IPS-NIHi11 (cell line): ENCODE measurements at places on chromosomes 11 and 22.

GRCh38 chr11:100816823-100817222 lies 129.7 kb downstream of the ARHGAP42 start:
- no peak for DNase-seq

DNA sequence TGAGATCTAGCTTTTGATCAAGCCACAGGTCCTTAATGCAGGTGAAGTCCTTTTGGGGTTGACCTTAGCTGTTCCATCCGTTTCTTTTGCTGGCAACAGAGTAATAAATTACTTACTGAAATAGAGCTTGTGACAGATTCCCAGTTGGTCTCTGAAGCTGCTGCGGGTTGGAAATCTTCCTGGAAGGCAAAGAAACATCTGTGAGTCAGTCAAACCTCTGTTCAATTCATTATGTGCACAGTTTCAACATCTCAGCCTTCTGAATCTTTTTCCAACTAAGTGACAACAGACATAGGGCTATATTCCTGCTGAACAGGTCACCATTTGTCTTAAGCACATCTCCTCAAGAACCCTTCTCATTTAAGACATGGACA lies 88.9 kb upstream of the DDI1 start:
- no peak for DNase-seq

- no peak for DNase-seq
Measured at GRCh38 chr11:10181811-10182210, 112.2 kb downstream of the SBF2 start.

DNA sequence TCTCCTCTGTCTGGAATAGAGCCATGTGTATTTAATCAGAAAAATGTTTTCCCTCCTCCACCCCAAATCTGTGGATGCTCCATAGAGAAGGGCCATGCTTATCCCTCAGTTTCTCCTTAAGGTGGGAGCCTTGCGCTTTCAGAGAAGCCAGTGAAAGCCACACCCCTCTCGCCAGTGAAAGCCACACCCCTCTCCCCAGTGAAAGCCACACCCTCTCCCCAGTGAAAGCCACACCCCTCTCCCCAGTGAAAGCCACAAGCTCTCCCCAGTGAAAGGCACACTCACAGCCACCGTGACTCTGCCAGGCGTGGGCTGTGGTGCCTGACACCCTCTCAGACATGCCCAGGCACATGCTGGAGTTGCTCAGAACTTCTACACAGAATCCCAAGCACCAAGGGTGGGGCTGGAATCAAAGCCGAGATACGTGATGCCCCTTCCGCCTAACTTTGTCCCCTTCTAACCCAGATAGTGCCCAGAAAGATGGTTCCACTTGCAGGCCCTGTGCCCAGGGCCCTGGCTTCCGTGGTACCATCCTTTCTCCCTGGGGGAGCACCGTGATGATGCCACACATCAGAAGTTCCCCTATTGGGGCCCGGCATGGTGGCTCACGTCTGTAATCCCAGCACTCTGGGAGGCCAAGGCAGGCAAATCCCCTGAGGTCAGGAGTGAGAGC lies 16.5 kb upstream of the PRR5 start:
- peak; percentile 55 for DNase-seq

DNA sequence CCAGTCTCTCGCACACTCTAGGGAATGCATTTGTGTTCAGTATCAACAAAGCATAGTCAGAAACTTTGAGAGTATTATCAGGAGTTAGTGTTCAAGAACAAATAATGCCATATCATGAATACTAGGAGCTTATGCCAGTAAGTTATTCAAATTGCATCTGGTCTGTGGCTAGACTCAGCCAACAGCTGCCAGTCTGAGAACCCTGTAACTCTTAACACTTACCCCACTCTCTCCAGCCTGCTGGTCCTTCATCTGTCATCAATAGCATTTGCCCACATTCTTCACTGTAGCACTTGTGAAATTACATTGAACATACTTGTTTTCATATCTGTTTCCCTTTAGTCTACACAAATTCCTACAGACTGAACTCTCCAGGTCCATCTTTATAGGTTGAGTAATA lies 1157.5 kb upstream of the RAG2 start:
- no peak for DNase-seq

DNA sequence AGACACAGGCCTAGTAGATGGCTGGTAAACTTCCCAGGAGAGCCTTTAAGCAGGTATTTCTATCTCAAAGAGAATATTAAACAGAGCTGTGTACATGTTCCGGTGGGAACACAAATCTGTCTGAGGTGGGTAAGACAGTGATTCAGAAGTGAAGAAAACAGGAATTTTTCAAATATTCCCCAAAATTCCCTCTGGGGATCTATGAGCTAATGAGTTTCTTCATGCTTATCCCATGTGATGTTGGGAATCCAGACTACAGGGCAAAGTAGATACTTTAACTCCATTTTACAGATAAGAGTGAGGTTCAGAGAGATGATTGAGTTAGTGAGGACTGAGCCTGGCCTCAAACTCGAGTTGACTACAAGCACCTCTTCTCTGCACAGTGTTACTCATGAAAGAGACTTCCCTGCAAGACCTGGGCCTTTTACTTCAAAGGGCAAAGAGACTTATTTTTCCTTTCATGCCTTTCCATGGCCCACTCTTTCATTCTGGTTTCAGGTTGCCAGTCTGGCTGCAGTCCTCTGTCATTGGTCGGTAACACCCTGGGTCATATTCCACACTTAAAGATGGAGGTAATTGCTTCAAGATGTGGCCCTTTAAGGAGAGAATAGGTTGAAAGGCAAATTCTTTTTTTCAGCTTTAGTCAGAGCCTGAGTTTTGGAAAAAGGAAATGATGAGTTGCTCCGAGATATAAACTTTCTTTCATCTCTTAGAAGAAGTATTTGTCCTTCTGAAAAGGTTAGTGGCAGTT lies 70.1 kb downstream of the CYB5R2 start:
- DNase-seq: no peak

GRCh38 chr11:89181111-89181510 lies 3.4 kb downstream of the TYR start:
- no peak for DNase-seq

- no peak for DNase-seq
Measured at GRCh38 chr11:57167125-57167846, 14.5 kb upstream of the LRRC55 start.

DNA sequence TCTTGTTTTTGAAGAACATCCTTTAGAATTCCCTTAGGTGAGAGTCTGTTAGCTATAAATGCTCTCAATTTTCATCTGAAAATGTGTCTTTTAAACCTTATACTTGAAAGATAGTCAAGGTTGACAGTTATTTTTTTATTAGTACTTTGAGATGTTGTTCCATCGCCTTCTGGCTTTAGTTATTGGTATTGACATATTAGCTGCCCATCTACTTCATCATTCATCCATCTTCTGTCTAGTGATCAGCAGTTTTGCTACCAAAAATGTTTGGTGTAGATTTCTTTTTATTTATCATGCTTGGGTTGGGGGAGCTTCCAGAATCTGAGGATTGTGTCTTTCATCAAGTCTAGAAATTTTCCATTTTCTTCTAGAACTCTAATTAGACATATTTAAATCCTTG lies 3.3 kb upstream of the CD6 start:
- no peak for DNase-seq

GRCh38 chr11:6326985-6327384 lies 6.7 kb upstream of the CAVIN3 start:
- DNase-seq: no peak

DNA sequence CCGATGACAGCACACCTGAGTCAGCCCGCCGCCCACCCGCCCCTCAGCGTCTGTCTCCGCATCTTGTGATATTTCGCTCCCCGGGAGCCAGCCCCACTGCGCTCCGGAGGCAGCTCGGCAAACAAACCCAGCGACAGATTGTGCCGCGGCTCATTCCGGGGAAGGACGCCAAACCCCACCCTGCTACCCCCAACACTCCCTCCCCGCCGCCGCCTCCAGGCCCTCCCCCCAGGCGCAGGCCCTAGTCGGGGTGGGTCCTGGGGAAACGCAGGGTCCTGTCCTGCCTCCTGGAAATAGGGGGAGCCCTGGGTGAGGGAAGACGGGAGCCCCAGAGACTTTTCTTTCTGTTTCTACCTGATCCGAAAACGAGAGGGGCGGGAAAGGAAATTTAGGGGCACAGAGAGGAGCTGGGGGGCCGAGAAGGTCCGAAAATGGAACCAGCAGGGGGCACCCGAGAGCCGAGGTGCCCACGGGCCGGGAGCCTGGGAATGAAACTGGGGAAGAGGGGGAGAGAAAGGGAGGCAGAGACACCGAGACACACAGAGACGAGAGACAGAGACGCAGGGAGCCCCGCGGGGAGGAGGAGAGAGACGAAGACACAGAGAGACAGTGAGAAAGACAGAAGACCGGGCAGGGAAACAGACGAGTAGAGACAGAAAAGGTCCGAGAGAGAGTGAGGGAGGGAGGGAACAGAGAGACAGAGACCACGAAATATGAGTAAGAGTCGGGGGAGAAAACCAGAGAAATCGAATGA lies 1.7 kb upstream of the RTN4RL2 start:
- peak; percentile 65 for DNase-seq

DNA sequence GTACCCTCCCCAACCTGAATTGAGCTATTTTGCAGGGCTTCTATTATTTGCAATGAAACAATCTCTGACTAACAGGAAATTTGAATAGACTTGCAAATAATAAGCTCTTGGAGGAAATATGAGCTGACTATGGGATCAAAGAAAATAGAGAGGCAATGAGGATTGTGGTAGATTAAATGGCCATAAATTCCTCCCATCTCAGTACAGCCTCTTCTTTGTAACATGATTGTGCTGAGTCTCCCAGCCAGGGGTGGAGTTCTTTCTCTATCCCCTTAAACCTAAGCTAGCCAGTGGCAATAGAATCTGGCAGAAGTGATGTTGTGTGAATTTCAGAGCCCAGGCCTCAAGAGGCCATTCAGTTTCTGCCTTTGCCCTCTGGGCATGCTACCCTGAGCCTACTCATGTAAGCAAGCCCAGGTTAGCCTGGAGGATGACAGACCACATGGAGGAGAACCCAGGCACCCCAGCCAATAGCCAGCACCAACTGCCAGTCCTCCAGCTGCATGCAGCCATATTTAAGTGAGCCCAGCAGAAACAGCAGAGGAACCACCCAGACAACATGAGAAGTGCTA lies 86.8 kb upstream of the TP53I11 start:
- no peak for DNase-seq

DNA sequence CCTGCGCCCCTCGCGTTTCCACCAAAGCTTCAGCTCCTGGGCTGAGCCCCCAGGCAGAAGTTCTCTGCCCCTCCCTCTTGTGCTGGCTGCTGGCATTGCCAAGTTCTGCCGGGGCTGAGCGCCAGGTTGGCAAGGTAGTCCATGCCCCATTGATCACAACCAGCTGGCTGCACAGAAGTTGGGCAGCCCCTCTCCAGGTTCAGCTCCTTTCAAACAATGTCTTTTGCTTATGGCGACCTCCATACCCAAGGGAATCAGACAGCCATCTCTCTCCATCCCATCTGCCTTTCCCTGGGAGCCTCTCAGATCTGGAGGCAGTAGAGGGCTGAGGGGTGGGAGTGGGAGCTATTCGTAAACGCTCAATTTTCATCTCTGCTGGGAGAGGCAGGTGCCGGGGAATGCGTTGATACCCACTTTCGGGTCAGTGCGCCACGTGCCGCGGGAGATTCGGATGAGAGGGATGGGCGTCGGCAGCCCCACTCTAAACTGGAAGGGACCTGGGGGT lies 1.5 kb downstream of the ADAMTS8 start:
- no peak for DNase-seq

DNA sequence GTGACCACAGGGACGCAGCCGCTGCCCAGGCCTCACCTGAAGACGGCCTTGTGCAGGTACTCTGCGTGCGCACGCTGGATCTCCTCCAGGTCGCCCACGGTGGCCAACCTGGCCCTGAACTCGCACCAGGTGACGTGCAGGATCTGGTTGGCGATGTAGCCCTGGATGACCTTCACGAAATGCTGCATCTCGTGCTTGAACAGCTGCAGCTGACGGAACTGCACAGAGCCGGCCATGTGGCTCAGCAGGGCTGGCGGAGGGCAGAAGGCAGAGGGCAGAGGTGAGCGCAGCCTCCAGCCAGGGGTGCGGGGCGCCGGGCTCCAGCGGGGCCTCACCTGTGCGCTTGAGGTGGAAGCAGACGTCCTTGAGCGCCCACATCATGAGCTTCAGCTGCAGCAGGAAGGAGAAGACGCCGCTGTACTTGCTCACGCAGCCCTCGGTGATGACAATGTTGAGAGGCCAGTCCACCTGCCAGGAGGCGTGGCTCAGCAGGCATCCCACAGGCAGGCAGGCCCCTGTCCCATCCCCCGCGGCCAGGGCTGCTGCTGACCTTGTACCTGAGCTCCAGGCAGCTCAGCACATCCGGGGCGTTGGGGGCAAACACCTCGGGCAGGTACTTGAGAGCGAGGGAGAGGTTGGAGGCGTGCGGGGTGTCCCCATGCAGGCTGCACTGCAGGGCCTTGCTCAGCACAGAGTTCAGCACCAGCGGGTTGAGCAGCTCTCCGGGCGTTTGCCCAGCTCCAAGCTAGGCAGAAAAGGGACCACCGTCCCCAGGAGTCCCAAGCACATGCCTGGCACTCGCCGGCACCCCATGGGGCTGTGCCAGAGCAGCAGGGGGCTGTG lies 17.6 kb downstream of the SELENOO start:
- DNase-seq: no peak

GRCh38 chr22:38347181-38347943 lies 30.1 kb upstream of the CSNK1E start:
- peak; percentile 5 for DNase-seq

DNA sequence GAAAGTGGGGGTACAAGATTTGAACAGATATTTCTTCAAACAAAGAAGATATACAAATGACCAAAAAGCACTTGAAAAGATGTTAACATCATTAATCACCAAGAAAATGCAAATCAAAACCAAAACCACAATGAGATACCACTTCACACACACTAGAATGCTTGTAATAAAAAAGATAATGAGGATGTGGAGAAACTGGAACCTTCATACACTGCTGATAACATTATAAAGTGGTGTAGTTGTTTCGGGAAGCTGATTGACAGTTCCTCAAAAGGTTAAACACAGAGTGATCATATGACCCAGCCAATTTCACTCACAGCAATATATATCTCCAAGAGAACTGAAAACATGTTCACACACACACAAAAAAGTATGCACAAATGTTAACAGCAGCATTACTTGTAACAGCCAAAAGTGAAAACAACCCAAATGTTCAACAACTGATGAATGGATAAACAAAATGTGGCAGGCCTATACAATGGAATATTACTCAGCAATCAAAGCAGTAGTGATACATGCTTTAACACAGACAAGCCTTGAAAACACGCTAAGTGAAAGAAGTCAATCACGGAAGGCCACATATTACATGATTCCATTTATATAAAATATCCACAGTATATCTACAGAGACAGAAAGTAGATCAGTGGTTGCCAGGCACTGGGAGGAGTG lies 15.1 kb downstream of the PITPNB start:
- DNase-seq: no peak

GRCh38 chr22:45785458-45785857 lies 113.8 kb downstream of the ATXN10 start:
- no peak for DNase-seq

DNA sequence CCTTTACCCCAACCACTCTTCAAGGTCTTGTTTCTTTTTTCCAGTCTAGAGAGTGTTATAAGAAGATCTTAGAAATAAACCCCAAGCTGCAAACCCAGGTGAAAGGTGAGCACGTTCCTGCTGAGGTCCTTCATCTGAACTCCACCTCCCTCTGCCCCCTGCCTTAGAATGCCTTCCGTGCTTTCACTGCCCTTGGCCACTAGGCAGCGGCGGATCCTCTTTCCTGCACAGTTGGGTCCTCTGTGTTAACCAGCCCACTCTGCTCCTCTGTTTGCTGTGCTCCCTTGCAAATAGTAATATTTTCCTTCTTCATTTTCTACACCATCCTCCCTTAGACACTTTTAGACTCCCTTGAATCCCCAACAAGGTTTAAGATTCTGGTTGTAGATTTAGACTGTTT lies 24.3 kb downstream of the TTC12 start:
- peak; percentile 42 for DNase-seq

GRCh38 chr22:29750559-29751538 lies 16.0 kb downstream of the ZMAT5 start:
- DNase-seq: no peak

- DNase-seq: no peak
Measured at GRCh38 chr11:61685617-61685967, 5.4 kb downstream of the DAGLA start.
